ENCODE measurements at places on chromosomes 4 and X.

DNA sequence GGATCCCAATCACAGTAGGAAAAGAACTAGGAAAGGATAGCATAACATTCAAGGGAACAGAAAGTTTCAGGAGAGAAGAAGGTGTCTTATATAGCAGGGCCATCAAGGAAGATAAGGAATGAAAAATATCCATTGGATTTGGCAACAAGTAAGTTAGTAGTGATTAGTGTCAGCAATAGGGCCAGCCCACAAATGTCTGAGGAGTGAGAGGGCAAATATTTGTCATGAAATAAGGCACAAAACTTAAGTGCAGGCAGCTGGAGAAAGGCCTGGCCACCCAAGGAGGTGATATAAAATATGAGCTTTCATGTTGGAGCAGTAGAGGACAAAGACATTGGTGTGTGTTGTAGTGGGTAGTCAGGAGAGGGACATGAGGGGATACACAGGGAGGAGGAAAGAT lies 132.1 kb downstream of the COL4A6 start:
- DNase-seq, result no peak

- no peak for DNase-seq
Observed at GRCh38 chr4:78749972-78750727, 26.0 kb upstream of the BMP2K start.

DNA sequence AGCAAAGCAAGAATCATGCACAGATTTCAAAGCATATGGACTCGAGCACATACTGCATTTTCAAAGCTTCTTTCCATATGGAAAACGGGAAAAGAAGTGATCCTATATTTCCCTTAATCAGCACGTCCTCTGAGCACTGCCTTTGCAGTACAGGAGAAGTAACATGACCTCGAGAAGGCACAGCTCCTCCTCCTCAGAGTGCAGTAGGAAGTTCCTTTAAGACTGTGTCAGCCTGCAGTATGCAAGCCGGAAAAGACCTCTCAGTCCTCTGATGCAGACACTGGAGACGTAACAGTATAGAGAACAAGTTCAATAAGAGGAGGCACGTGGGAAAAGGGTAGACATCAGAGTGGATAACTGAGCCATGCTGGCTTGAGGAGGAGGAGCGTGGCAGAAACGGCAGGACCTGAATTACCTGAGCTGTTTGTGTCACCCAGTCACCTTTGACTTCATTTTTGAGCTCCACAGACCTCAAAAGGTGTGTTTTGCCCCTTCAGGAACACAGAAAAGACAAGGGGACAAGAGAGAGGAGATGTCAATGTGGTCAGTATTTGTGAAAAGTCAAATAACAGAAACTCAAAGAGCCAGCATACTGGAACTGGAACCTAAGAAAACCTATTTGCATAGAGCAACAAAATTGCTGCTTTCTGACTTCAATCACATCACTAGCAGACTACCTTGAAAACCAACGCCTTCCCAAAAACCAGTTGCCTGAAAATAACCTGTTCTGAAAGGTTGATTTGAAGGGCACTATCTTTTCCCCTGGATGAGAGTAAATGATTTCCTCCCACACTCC lies 20.8 kb downstream of the IRF2 start:
- DNase-seq, result peak; percentile 72

- DNase-seq, result no peak
Observed at GRCh38 chr4:139808381-139808807, 142.8 kb downstream of the MGST2 start.

GRCh38 chr4:110865611-110866259 lies 242.9 kb upstream of the PITX2 start:
- no peak for DNase-seq

DNA sequence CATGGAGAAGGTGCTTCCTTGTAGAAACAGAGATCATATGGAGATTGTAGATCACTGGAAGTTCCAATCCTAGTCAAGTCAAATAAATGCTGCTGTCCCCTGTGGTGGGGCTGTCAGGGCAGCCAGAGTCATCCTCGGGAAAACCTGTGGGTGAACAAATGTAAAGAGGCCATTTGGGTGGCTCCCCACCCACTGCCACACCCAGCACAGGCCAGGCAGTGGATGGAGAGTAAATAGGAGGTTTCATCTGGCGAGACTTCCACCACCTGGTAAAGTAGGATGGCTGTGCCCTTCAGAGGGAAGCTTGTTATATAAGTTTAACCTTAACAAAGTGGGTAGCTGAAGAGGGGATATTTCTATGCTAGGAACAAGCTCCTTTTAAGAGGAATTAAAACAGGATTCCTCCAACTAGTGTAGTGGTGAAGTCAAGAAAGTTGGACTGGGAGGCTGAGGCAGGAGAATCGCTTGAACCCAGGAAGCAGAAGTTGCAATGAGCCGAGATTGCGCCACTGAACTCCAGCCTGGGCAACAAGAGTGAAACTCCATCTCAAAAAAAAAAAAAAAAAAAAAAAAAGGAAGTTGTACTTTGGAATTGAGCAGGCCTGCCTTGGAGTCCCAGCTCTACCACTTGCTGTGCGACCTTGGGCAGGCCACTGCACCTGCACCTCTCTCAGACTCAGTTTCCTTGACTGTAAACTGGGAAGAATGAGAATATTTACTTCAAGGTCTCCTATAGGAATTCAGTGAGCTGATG lies 273.7 kb downstream of the PTTG2 start:
- DNase-seq, result no peak

DNA sequence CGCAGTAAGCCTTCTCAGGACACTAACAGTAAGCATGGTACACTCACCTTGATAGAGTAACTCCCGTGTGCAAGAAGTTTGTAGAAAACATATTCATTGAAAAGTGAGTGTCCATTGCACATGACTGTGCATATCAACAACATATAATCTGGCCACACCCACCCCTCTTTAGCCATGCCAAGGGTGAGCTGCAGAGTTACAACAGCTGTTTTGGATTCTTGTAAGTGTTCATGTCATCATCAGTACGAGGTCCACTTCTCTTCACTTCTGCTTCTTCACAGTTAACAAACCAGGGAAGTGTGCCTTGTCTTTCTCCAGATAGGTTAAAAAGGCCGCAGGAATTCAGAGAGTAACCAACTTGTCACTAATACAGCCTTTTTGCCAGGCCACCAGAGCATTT lies 116.6 kb downstream of the IRF2 start:
- no peak for DNase-seq

- peak; percentile 72 for DNase-seq
Observed at GRCh38 chr4:82989575-82990429, 20.8 kb downstream of the LIN54 start.

DNA sequence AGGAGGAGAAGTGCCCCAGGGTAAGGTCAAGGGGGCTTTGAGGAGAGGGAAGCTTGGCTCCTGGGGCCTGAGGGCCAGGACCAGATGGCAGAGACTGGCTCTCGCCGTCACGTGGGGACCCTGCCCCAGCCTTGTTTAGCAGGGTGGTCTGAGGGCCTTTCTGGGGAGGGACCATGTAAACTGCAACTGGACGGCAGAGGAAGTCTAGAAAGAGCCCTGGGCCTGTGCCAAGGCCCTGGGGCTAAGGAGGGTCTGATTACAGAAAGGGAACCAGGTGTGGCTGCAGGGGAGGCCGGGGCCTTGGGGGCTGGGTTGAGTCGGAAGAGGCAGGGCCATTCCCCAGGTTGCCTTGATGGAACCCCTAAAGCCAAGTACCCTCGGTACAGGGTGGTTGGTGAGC lies 1.8 kb upstream of the HGFAC start:
- no peak for DNase-seq

- DNase-seq, result no peak
Observed at GRCh38 chrX:151081016-151081415, 95.4 kb upstream of the GPR50 start.

- DNase-seq, result no peak
Observed at GRCh38 chr4:165079476-165079875, 25.8 kb downstream of the TRIM75 start.
